ENCODE measurements at places on chromosomes 12 and 14.

DNA sequence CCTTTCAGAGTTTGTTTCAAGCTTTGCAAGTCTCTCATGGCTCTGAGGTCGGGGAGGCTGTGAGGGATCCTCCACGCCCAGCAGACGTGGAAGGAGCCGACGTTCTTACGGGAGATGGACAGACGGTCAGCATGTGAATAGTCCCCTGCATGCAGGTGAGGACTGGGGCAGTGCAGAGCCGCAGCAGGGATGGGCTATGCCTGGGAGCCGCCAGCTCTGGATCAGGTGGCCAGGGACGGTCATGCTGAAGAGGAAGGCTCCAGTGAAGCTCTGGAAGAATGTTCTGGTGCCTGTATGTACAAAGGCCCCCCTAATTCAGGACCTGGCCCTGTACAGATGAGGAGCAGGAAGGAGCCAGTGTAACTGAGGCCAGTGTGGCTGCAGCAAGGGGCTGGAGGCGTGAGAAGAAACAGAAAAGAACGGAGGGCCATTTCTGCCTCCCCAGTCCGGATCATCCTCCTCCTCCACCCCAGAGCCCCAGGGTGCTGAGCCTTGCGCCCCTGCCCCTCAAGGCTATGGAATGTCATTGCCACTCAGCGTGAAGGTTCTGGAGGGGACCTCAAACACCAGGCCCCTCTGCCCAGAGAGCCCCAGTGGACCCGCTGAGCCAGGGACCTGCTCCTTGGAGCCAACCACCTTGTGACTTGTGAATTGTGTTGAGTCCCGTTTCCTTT is 96.8 kb upstream of the DIO3 start:
- DNase-seq = no peak

DNA sequence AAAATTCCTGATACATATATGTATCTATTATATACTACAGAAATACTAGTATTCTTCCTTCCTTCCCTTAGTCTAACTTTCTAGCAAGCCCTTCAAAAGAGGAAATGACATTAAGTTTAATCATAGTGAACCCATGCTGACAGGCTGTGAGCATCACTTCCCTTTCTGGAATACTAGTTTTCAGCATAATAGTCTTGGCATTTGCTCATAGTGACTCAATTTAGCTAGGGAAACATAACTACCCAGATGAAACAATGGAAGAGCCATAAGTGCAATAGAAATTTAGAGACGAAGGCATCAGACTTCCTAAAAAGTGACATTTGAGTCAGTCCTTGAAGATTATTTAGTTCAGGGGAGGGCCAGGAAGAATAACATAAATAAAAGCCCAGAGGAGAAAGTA is 184.5 kb upstream of the CRY1 start:
- no peak for DNase-seq

- DNase-seq = no peak
Measured at GRCh38 chr14:99747582-99748330, 45.5 kb upstream of the EML1 start.

- DNase-seq = no peak
Measured at GRCh38 chr12:103665971-103666370, 78.9 kb downstream of the STAB2 start.

DNA sequence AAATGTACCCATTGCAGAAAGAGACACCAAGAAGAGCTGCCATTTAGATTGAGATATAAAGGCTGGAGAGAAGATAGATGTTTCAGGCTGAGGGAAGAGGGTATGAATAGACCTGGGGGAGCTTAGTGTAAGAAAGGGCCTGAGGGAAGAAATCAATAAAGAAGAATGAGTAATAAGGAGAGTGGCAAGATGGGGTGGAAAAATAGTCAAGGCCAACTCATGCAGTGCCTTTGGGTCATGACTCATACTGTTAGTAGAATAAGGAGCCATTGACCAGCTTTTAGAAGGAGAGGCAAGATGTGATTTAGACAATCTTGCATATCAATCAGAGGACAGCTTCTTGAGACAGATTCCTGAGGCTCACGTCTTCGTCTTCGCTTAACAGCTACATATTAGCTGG is 287.5 kb downstream of the DUSP6 start:
- no peak for DNase-seq
